Amygdala (tissue), 56 donors: ENCODE measurements at places on chromosomes 5 and 9.

- DNase-seq, result no peak
Measured at GRCh38 chr5:92145852-92146251, 762.7 kb upstream of the ARRDC3 start.

GRCh38 chr9:8649160-8649559 is 849.6 kb upstream of the DMAC1 start:
- no peak for DNase-seq

DNA sequence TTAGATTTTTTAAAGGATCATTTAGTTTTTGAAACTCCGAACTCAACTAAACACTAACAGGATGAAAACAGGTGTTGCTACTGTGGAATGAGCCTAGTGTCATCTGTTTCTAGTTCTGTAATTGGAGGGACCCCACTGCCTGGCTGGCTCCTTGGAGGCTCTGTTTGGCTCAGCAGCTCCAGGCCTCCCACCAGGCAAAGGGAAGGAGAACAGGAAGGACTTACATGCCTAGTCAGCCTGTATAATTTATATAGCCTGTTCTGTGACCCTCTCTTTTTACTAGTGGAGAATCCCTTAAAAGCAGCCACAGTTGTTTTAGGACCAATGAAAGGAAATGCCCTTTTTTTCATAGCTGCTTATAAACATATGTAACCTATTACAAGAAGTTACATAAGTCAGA is 21.1 kb upstream of the C5orf24 start:
- DNase-seq, result no peak

- no peak for DNase-seq
Measured at GRCh38 chr5:34700078-34700452, 43.9 kb downstream of the RAI14 start.

GRCh38 chr9:97908705-97909104 is 13.6 kb downstream of the TRMO start:
- no peak for DNase-seq

GRCh38 chr5:180784497-180785097 is 18.0 kb downstream of the MGAT1 start:
- no peak for DNase-seq

- no peak for DNase-seq
Measured at GRCh38 chr5:127070243-127070642, 3.1 kb downstream of the C5orf63 start.

- no peak for DNase-seq
Measured at GRCh38 chr9:137449931-137450538, 8.9 kb upstream of the ENTPD8 start.

- DNase-seq, result no peak
Measured at GRCh38 chr9:10661376-10661775, 48.6 kb upstream of the PTPRD start.

DNA sequence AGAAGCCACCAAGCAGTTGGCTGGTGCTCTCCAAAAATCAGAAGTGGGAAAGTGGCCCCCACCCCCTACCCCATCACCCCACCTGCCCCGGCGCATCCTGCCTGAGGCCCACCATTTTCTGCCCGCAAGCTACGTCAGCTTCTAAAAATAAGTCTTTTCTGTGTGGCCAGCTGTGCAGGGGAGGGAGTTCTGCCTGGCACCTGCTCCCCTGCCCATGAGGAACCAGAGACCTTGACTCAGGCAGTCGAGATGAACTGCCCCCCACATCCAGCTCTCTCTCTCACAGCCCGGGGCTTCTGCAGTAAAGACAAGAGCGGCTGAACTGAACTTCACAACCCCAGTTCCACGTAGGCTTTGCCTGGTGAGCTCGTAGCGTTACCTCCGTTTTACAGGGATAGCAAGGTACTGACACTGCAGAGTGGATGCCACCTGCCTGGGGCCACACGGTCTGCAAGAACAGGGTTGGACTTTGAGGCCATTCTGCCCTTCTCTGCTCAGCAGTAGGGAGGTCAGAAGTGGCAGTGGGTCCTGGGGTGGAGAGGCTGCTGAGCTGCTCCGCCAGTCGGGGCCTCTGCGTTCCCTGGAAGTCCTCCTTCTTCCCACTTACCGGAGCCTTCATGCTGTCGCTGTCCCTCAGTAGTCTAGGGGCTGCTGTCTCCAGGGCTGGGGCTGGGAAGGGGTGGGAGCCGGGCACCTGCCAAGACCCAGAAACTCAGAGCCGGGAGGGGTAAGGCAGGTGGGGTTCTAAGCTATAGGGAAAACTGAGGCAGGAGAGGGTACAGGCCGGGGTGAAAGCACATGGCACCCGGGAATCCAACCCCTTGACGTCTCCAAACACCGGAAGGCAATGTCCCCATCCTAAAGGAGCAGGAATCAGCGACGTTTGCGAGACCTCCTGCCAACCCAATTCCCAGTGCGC is 781 bp downstream of the ST6GALNAC4 start:
- DNase-seq, result no peak

- no peak for DNase-seq
Measured at GRCh38 chr5:175610381-175610780, 47.5 kb upstream of the HRH2 start.

DNA sequence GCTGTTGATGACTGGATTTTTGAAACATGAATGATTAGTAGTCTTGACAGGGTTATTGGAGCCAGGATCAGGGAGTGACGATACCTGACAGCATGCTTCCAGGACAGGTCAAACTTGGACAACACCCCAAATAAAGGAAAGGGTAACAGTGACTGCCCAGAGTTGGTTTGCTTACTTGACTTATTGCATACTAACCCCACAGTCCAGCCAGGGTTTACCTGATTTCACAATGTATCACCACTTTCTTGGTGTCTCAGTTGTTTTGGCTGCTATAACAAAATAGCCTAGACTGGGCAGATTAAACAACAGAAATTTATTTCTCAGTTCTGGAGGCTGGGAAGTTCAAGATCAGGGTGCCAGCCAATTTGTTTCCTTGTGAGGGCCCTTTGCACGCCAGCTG is 301.0 kb upstream of the VLDLR start:
- DNase-seq, result no peak

- peak; percentile 56 for DNase-seq
Measured at GRCh38 chr9:134698587-134699342, 57.2 kb downstream of the COL5A1 start.

DNA sequence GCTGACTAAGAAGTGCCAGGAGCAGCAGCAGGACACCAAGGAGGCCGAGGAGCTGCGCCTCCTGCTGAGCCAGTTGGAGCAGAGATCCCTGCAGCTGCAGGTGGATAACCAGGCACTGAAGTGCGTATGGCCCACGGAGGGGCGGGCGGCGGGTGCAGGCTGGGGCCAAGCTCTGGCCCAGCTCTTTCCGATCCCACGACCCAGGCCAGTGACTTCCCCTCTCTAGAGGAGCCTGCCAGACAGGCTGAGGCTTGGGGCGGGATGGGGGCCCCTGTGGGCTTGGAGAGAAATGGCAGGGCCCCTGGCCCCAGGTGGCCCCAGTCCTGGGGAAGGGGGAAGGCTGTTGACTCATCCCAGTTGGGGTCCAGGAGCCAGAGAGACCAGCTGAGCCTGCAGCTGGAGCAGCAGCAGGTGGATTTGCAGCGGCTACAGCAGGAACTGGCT is 3.6 kb downstream of the PTRH1 start:
- no peak for DNase-seq

- DNase-seq, result no peak
Measured at GRCh38 chr9:94937214-94937903, 210.9 kb downstream of the AOPEP start.

- DNase-seq, result no peak
Measured at GRCh38 chr5:6754766-6755165, 41.5 kb downstream of the TENT4A start.
